HepG2 (cell line): ENCODE measurements at places on chromosomes 7 and 10. TPM values are rescaled to one million over a fixed set of nuclear protein-coding genes. Genes with fewer than 3 reads are reported as not detected.

DNA sequence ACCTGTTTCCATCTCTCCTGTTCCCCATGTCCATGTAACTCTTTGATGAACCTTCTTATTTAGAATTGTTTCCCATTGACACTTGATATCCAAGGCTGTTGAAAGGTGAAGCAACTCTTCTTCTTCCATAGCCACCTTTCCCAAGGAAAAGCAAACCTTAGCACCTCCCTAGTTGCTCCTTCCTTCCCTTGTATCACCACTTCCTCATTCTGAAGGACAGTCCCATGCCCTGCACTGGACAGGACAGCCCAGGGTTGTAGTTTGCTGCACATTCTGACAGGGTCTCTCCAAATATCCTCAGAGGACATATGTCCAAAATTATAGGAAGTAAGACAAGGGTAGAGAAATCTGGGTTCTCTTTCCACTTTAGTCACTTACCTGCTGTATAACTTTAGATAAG is 6.2 kb downstream of the CUZD1 start:
- H3K27ac ChIP-seq, result no peak overlapping the region
- H3K27me3 ChIP-seq, result no peaks in the 10 kb centered on the region
- H3K4me1 ChIP-seq, result no peaks in the 10 kb centered on the region
- no peaks in the 10 kb centered on the region for H3K36me3 ChIP-seq

DNA sequence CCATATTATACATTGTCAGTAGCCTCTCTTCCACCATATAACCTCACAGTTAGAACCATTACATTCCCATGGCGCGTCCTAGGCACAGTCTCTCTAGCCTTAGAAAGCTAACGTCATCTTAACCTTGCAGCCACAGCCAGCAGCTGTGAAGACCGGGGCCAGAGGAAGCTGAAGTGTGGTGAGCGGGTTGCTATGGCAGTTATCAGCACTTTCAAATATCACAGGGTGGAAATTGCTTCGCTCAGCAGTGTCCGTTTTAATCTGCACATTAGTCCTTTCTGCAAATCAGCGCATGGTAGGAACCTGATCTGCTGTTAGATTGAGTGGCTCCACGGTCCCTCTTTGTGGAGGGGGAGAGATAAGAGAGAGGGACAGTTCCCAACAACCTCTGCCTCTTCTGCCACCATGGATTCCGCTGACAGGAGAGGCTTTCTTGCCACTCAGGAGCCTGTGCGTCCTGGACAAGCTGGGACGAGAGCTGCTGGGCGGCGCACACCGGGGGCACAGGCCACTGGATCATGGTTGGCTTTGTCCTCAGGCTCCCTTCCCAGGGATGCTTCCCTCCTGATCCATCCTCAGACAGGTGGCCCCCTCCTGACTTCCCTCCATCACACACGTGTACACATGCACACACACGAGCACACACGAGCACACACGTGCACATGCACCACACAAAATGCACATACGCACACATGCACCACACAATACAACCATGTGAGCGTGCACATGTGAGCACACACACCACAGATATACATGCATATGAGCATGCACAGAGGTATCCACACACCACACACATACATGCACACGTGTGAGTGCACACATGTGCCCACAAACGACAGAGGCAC is 93.8 kb downstream of the WDR37 start:
- H3K4me1 ChIP-seq, result no peaks in the 10 kb centered on the region
- peaks cover 4% of the 10 kb centered on the region for H3K27me3 ChIP-seq
- no peak for DNase-seq

PCLO gene
- 0.06 and 0.29 TPM in 2 replicates for total RNA-seq

DNA sequence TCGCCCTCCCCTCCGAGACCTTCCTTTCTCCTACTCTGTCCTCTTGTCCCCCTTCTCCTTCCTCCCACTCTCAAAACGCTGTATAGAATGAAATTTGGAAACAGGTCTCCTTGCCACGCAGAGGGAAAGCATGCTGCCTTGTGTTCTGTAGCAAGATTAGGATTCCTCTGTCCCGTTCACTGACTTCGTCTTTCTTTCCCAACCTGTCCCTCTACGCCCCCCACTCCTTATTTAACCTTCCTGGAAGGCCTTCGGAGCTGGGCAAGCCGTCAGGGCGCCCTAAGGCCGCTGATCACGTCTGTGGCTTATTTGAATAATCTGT is 1.3 kb downstream of the HOXA9 start:
- H3K27ac ChIP-seq, result no peak overlapping the region
- H3K27me3 ChIP-seq, result peaks cover 42% of the 10 kb centered on the region
- H3K4me1 ChIP-seq, result 0 out of 2 replicates have a peak, but pooled peaks cover 4% of the 10 kb centered on the region
- no peaks in the 10 kb centered on the region for H3K36me3 ChIP-seq

GRCh38 chr10:93336110-93336509 is 146.0 kb downstream of the MYOF start:
- no peaks in the 10 kb centered on the region for H3K4me1 ChIP-seq
- H3K36me3 ChIP-seq, result no peaks in the 10 kb centered on the region
- H3K27me3 ChIP-seq, result no peaks in the 10 kb centered on the region

GRCh38 chr10:125720002-125720382 is 483 bp downstream of the EDRF1 start:
- H3K4me1 ChIP-seq, result peaks cover 25% of the 10 kb centered on the region
- DNase-seq, result peak; percentile 7
- H3K4me3 ChIP-seq, result peak overlapping the region; percentile 76
- H3K27me3 ChIP-seq, result no peaks in the 10 kb centered on the region
- peaks cover 35% of the 10 kb centered on the region for H3K36me3 ChIP-seq

DNA sequence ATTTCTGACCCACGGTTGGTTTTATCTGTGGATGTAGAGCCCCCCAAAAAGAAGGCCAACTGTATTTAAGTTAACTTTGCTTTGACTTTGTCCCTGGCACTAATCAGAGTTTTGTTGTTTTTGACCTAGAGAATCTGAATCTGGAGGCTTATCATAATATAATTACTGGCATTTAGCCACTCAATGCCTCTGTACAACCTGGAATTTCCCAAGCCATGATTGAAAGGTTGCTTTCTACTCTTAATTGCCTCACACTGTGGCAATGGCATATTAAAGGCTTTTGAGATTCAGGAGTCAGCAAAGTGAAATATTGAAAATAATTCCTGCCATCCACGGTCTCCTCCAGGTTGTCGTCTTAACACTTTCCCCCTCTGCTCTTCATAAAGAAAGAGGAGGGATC is 205.2 kb upstream of the GHITM start:
- no peak overlapping the region for H3K4me3 ChIP-seq
- no peaks in the 10 kb centered on the region for H3K27me3 ChIP-seq
- H3K27ac ChIP-seq, result no peak overlapping the region
- no peaks in the 10 kb centered on the region for H3K4me1 ChIP-seq
- DNase-seq, result no peak

- H3K27me3 ChIP-seq, result no peaks in the 10 kb centered on the region; the same call in 2 of the 3 replicates
- DNase-seq, result no peak
- no peaks in the 10 kb centered on the region for H3K4me1 ChIP-seq
- no peak overlapping the region for H3K4me3 ChIP-seq
Observed at GRCh38 chr10:127556916-127557315, 7.8 kb downstream of the NPS start.

DNA sequence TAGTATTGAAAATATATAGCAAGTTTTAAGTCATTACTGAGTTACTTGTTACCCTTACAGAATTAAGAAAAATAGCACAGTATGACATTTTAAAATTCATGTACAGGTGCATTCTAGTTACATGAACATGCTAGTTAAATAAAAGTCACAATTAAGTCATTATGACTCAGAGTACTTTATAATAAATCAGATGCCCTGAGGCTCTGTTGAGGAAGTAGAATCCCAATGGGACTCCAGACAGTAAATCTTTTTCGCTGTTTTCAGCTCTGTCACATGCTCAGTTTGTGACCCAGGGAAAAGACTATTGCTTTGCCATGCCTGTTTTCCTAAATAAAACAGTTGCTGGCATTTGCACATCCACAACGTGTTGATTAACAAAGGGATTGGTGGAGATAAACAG is 21.0 kb downstream of the NUDT13 start:
- no peak overlapping the region for H3K4me3 ChIP-seq
- H3K36me3 ChIP-seq, result peaks cover 6% of the 10 kb centered on the region
- no peak for DNase-seq
- H3K4me1 ChIP-seq, result peaks cover 44% of the 10 kb centered on the region
- H3K27me3 ChIP-seq, result no peaks in the 10 kb centered on the region

DNA sequence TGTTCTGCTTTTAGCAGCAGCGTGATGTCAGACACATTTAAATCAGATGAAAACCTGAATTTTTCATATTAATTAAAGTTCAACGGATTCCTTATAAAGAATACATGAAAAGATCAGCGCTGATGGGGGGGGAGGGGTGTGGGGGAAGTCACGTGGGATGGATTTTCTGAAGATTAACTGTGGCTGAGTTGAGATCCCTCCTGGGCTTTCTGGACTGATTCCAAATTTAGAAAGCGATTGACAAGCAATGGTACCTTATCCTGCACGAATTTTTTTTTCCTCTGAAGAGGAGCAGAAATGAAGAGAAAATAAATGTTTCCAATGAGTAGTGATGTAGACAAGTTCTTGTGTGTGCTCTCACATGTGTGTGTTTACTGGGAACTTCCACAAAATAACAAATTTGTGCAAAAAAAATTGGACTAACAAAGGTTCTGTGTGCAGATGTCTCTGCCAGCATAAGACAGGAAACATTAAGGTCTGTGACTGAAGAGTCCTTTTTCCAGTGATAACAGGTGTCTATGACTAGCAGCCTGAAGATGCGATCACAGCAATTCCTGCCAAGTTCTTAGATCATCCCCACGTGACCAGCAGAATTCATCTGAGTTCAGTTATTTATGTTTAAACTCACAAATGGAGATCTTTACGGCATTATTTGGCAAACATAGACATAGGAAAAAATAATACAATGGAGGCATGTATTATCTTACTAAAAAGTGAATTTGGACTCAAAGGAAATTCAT is 585.2 kb upstream of the CELF2 start:
- H3K27ac ChIP-seq, result no peak overlapping the region
- no peaks in the 10 kb centered on the region for H3K27me3 ChIP-seq
- H3K4me3 ChIP-seq, result no peak overlapping the region
- no peaks in the 10 kb centered on the region for H3K4me1 ChIP-seq
- no peaks in the 10 kb centered on the region for H3K36me3 ChIP-seq

FGFR2 gene
- total RNA-seq, result 1.4 and 2.6 TPM in 2 replicates

DNA sequence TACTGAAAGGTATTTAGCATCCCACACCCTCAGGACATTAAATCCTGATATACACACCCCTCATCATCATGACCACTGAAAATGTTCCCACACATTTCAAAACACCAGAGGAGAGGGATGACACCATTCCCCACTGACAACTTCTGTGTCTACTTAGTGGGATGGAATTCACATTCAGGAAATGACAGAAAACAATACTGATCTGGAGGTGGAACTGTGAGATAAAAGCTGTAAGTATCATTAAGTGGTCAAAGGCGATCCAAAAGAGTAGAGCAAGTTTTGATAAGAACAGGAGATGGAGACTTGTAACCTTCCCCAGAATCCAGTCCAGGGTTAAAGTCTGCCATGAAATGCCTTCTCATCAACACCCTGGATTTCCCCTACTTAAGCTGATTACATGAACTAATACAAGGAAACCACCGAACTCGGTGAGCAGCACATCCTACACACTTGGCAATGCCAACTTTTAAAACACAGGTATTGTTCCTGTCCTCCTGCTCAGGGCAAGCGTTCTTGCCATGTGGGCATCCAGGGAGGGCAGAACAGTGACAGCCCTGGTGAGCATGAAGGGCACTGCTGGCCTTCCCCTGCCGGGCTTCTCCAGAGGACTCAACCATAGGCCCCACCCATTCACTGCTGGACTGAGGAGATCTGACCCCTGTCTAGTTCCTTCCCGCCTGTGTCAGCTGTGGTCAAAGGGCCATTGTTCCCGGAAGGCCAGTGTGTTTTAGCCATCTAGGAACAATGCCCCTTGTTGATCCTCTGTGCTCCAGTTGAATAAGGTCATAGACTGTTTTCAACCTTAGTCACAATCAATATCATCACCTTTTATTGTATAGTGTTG is 85.0 kb downstream of the SGMS1 start:
- peak; percentile 92 for DNase-seq
- no peaks in the 10 kb centered on the region for H3K27me3 ChIP-seq
- no peaks in the 10 kb centered on the region for H3K36me3 ChIP-seq
- H3K4me1 ChIP-seq, result peaks cover 21% of the 10 kb centered on the region
- H3K4me3 ChIP-seq, result no peak overlapping the region

GRCh38 chr7:16816824-16817223 is 12.0 kb upstream of the AGR2 start:
- no peaks in the 10 kb centered on the region; the same call in 1 of the 2 replicates for H3K27me3 ChIP-seq
- DNase-seq, result no peak
- H3K36me3 ChIP-seq, result no peaks in the 10 kb centered on the region
- peaks cover under 1% of the 10 kb centered on the region; the same call in 1 of the 2 replicates for H3K4me1 ChIP-seq
- no peak overlapping the region for H3K4me3 ChIP-seq

DNA sequence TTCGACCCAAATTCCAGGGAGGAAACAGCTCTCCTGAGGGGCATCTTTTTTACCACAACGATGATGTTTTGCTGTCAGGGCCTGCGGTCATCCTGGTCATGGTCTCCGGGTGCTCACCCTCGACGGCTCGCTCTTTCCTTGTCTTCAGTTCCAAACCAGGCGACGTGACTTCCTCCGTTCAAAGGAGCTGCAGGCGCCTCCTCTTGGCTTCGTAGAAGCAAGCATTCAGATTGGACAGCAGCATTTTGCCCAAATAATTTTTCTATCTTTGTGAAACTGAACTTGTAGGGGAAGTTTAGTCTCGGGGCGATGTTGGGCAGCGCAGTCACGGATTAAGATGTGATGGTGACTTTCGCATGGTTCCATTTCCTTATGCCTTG is 208.9 kb downstream of the DNAJB6 start:
- no peaks in the 10 kb centered on the region for H3K4me1 ChIP-seq
- DNase-seq, result no peak
- H3K27ac ChIP-seq, result no peak overlapping the region
- H3K36me3 ChIP-seq, result no peaks in the 10 kb centered on the region

GRCh38 chr10:48879451-48879850 is 60.2 kb downstream of the LRRC18 start:
- H3K36me3 ChIP-seq, result no peaks in the 10 kb centered on the region
- no peak overlapping the region for H3K4me3 ChIP-seq
- no peak overlapping the region for H3K27ac ChIP-seq
- DNase-seq, result no peak

DNA sequence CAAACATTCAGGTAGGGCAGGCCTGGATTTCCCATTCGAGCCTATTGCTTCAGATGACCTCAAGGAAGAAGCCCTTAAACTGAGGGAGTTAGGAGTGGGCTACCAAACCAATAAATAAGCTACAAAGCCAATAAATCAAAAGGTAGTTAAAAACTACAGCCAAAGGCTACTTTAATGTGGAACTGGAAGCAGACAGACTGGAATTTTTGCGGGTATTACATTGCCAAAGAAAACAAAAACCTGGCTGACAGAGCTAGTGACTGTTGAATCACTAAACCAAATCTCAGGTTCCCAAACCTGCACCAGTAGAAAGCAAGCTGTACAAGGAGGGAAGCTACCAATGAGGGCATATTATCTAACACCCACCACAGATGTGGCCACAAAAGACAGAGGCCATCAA is 315.6 kb downstream of the GRM8 start:
- DNase-seq, result no peak
- no peak overlapping the region for H3K27ac ChIP-seq
- H3K36me3 ChIP-seq, result no peaks in the 10 kb centered on the region
- no peaks in the 10 kb centered on the region for H3K27me3 ChIP-seq
- no peaks in the 10 kb centered on the region for H3K4me1 ChIP-seq
- no peak overlapping the region for H3K4me3 ChIP-seq

GRCh38 chr7:127816354-127817190 is 164.6 kb downstream of the SND1 start:
- H3K4me1 ChIP-seq, result peaks cover 62% of the 10 kb centered on the region
- DNase-seq, result peak; percentile 37
- H3K4me3 ChIP-seq, result no peak overlapping the region
- H3K27ac ChIP-seq, result no peak overlapping the region
- no peaks in the 10 kb centered on the region for H3K27me3 ChIP-seq
